ENCODE measurements at places on chromosomes 7 and 10. TPM values are rescaled to one million over a fixed set of nuclear protein-coding genes. Genes with fewer than 3 reads are reported as not detected.
A peak's percentile ranks its signal among the peaks of the same experiment; 100 is the strongest.

Gene UNCX
- total RNA-seq: not detected

Gene CACNA2D1
- 7.2 TPM for total RNA-seq

GRCh38 chr10:95889830-95890229 lies 17.9 kb upstream of the CC2D2B start:
- H3K4me1 ChIP-seq: no peaks in the 10 kb centered on the region
- no peaks in the 10 kb centered on the region for H3K27me3 ChIP-seq
- H3K27ac ChIP-seq: no peak overlapping the region
- no peak for DNase-seq

- no peaks in the 10 kb centered on the region for H3K27me3 ChIP-seq
- DNase-seq: no peak
- H3K4me1 ChIP-seq: no peaks in the 10 kb centered on the region
These were observed 1038.9 kb downstream of the GRM8 start for GRCh38 chr7:126213876-126214275.

GRCh38 chr10:26647602-26648244 lies 49.8 kb upstream of the PDSS1 start:
- no peaks in the 10 kb centered on the region for H3K4me1 ChIP-seq
- DNase-seq: no peak
- no peaks in the 10 kb centered on the region for H3K36me3 ChIP-seq
- no peak overlapping the region for H3K4me3 ChIP-seq

Gene VGF
- total RNA-seq: 5.8 TPM

- H3K27ac ChIP-seq: no peak overlapping the region
- no peaks in the 10 kb centered on the region for H3K4me1 ChIP-seq
- H3K27me3 ChIP-seq: no peaks in the 10 kb centered on the region
- no peak overlapping the region for H3K4me3 ChIP-seq
These were observed 22.2 kb downstream of the ENTPD7 start for GRCh38 chr10:99681553-99681952.

Gene CRHR2
- total RNA-seq: not detected

DNA sequence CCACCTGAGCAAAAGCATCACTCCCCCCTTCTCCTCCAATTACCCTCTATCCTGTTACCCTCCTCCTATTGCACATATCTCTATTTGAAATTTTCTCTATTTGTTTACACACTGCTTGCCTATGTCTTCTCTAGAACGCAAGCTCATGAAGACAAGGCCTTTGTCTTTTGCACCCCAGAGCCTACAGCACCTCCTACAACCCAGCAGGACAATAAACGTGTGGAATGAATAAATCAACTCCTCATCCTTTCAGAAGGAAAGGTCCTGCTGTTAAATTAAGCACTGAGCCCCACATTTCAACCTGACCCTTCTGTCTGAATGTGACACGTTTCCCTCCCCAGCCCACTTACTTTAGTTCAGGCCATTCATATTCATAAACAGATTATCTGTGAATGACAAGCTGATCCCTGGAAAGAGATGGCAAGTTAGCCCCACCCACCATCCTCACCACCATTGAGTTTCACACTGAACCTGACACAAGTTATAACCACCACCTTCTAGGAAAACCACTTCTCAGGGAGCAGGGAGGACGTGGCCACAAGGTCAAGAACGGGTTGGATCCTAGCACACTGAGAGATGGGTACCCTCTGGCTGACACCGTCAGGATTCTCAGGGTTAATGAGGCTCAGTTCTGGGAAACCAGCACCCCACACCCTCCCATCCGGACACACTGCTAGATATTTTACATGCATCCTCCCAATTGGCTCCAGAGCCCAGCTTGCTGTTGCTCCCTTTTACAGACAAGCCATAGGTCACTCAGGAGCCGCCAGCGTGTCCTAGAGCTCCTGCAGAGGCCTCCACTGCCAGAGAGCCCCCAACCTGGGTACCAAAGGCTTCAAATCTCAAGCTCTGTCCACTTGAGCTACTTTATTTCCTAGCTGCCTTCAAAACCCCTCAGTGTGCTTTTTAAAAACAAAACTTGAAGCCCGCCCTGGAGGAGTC lies 934 bp downstream of the PRTFDC1 start:
- peaks cover 9% of the 10 kb centered on the region for H3K4me1 ChIP-seq
- peak overlapping the region; percentile 89 for H3K27ac ChIP-seq
- H3K4me3 ChIP-seq: peak overlapping the region; percentile 67

- no peak for DNase-seq
- peaks cover 17% of the 10 kb centered on the region for H3K4me1 ChIP-seq
- no peaks in the 10 kb centered on the region for H3K27me3 ChIP-seq
- H3K4me3 ChIP-seq: no peak overlapping the region
These were observed 44.2 kb downstream of the PRF1 start for GRCh38 chr10:70558295-70558694.

Gene CCT6A
- total RNA-seq: 175 TPM

Gene ANLN
- 11.9 TPM for total RNA-seq

GRCh38 chr7:30475580-30475979 lies 3.0 kb downstream of the NOD1 start:
- H3K27ac ChIP-seq: no peak overlapping the region
- H3K4me1 ChIP-seq: peaks cover 87% of the 10 kb centered on the region
- H3K4me3 ChIP-seq: no peak overlapping the region
- no peak for DNase-seq

- H3K4me3 ChIP-seq: no peak overlapping the region
- DNase-seq: peak; percentile 4
- peaks cover 49% of the 10 kb centered on the region for H3K27me3 ChIP-seq
- H3K27ac ChIP-seq: no peak overlapping the region
- H3K4me1 ChIP-seq: peaks cover 50% of the 10 kb centered on the region
- no peaks in the 10 kb centered on the region for H3K36me3 ChIP-seq
These were observed 3.5 kb downstream of the SKIDA1 start for GRCh38 chr10:21521751-21522533.

GRCh38 chr7:17934094-17934493 lies 6.2 kb downstream of the SNX13 start:
- no peak for DNase-seq
- no peaks in the 10 kb centered on the region for H3K36me3 ChIP-seq
- peaks cover 30% of the 10 kb centered on the region for H3K4me1 ChIP-seq

DNA sequence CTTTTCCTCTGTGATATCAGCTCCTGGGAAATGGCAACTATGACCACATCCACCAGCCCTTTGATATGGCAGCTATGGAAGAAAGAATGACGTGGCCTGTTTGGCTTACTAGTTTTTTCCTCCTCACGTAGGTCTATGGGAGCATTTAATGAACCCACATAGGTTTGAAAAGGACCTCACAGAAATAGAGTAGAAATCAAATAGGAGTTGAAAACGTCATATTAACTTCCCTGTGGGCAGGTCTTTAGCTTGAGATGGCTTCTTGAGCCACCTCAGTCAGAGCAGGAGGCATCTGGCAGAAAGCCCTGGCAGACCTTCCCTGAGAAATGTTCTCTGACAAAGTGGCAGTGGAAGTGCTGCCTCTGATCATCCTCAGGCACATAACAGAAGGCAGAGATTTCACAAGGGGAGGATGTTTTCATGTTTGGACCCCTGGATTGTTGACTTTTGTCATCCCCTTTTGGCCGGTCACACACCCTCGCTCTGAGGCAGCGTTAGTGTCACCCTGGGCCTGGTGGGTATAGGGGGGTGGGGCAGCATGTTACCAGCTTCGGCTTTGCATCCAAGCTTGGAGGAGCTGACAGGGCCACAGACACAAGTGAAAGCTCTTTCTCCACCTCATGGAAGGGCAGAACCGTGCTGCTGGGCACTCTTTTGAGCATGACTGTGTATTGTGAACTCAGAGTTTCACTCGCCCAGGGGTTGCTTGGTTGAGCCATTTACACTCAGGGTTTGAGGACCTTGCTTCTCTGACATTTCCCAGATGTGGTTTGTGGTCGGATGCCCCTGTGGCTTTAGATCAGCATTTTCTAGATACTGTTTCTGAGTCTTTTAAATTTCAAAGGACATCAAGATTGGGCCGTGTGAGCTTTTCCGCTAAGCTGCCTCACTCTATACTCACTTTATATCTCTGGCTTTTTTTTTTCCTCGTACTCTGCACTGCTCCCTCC lies 184.2 kb downstream of the STK31 start:
- no peaks in the 10 kb centered on the region for H3K36me3 ChIP-seq
- no peaks in the 10 kb centered on the region for H3K27me3 ChIP-seq
- DNase-seq: no peak
- H3K4me3 ChIP-seq: no peak overlapping the region

DNA sequence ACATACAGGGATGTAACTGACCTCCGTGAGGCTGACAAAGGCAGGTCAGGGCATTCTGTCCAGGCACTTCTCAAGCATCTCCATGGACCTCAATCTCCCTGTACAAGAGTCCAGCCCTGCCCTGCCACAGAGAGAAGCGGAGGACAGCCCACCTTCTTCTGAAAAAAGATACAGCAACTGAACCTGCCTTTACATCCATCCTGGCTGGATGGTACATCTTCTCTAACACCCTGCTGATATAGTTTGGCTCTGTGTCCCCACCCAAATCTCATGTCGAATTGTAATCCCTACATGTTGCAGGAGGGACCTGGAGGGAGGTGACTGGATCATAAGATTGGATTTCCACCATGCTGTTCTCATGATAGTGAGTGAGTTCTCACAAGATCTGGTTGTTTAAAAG lies 40.5 kb upstream of the KCNMA1 start:
- no peaks in the 10 kb centered on the region for H3K27me3 ChIP-seq
- H3K4me1 ChIP-seq: no peaks in the 10 kb centered on the region
- no peak for DNase-seq

DNA sequence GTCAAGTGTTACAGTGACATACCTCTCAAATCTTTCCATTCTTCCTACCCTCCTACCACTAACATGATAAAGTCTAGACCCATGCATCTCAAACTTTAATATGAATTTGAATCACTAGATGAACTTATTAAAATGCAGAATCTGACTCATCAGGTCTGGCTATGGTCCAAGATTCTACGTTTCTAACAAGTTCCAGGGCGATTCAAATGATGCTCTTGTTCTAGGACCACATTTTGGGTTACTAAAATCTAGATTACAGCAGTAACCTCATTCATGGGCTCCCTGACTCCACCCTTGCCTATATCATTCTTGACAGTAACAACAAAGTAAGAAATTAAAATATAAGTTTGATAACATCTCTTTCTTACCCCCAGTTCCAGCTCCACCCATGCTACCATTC lies 124.8 kb upstream of the LSM8 start:
- no peak for DNase-seq
- no peaks in the 10 kb centered on the region for H3K27me3 ChIP-seq
- no peaks in the 10 kb centered on the region for H3K36me3 ChIP-seq
- H3K27ac ChIP-seq: no peak overlapping the region
- no peaks in the 10 kb centered on the region for H3K4me1 ChIP-seq

- H3K4me3 ChIP-seq: no peak overlapping the region
- no peak for DNase-seq
- no peak overlapping the region for H3K27ac ChIP-seq
- H3K4me1 ChIP-seq: no peaks in the 10 kb centered on the region
These were observed 7.1 kb downstream of the ASNS start for GRCh38 chr7:97865104-97865503.

Gene ACTA2
- 813 TPM for total RNA-seq

- H3K27me3 ChIP-seq: no peaks in the 10 kb centered on the region
- no peaks in the 10 kb centered on the region for H3K36me3 ChIP-seq
- no peak overlapping the region for H3K27ac ChIP-seq
- H3K4me3 ChIP-seq: no peak overlapping the region
These were observed 64.8 kb upstream of the TFEC start for GRCh38 chr7:116095396-116095795.

DNA sequence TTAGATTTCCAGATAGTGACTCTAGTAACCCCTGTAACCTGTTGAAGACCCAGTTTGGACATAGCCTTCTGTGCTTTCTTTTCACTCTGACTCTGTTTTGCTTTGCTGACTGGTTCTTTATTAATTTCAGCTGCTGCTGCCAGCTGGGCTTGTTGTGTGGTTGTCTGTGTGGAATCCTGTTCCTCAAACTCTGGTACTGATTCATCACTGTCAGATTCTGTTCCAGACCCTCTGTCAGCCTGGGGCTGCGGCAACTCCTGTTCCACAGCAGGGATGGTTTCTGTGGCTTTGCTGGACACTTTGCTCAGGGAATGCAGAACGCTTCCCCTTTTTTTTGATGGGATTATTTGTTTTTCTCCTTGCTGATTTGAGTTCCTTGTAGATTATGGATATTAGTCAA lies 104.9 kb downstream of the SEC23IP start:
- no peak for DNase-seq
- H3K4me1 ChIP-seq: no peaks in the 10 kb centered on the region
- no peak overlapping the region for H3K27ac ChIP-seq
- no peak overlapping the region for H3K4me3 ChIP-seq
- no peaks in the 10 kb centered on the region for H3K36me3 ChIP-seq

GRCh38 chr7:111098011-111098925 lies 7.3 kb downstream of the LRRN3 start:
- DNase-seq: peak; percentile 76
- H3K4me3 ChIP-seq: no peak overlapping the region
- no peaks in the 10 kb centered on the region for H3K27me3 ChIP-seq
- no peaks in the 10 kb centered on the region for H3K36me3 ChIP-seq

DNA sequence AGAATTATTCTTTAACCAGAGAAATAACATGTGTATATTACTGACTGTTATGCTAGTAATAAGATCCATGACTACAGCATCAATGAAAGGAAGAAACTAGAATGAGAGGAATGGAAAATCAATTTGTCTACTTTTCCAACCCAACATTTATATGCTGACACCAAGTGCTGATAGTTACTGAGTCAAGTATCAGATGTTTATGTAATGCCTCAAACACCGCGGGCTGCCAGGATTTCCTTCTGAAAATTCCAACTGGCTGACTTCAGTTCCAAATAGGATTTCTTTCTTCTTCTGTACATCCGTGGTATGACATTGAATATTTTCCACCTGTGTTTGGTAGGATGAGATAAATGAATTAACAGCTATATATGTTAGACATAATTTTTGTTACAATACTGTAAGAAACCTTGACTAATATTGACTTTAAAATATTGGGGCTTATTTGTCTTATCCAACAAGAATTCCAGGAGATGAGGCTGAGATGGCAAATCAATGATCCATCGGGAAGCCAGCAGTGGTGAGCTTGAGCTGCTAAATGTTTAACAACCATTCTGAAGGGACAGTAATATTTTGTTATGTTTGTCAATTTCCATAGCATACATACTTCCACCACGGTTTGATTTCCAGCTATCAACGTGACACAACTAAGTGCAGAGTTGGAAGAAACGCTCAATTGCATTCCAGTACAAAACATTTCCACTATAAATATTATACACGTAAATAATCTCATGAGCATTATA lies 435.2 kb upstream of the AUTS2 start:
- peaks cover 5% of the 10 kb centered on the region for H3K4me1 ChIP-seq
- H3K27me3 ChIP-seq: no peaks in the 10 kb centered on the region
- H3K27ac ChIP-seq: no peak overlapping the region
- DNase-seq: peak; percentile 38
- no peaks in the 10 kb centered on the region for H3K36me3 ChIP-seq

GRCh38 chr10:131997366-131998049 lies 15.8 kb upstream of the BNIP3 start:
- no peaks in the 10 kb centered on the region for H3K36me3 ChIP-seq
- peak; percentile 85 for DNase-seq
- H3K27me3 ChIP-seq: no peaks in the 10 kb centered on the region
- H3K4me3 ChIP-seq: no peak overlapping the region
- H3K4me1 ChIP-seq: peaks cover 28% of the 10 kb centered on the region

- DNase-seq: no peak
- no peaks in the 10 kb centered on the region for H3K4me1 ChIP-seq
- no peak overlapping the region for H3K27ac ChIP-seq
- no peak overlapping the region for H3K4me3 ChIP-seq
- H3K36me3 ChIP-seq: no peaks in the 10 kb centered on the region
- no peaks in the 10 kb centered on the region for H3K27me3 ChIP-seq
These were observed 9.5 kb downstream of the ATOH7 start for GRCh38 chr10:68222391-68222790.

Gene IL6
- total RNA-seq: not detected

All from stomach (tissue), 19 donors.